GM12878 (cell line): ENCODE measurements at places on chromosomes 12 and 14. TPM values are rescaled to one million over a fixed set of nuclear protein-coding genes. Genes with fewer than 3 reads are reported as not detected.

DNA sequence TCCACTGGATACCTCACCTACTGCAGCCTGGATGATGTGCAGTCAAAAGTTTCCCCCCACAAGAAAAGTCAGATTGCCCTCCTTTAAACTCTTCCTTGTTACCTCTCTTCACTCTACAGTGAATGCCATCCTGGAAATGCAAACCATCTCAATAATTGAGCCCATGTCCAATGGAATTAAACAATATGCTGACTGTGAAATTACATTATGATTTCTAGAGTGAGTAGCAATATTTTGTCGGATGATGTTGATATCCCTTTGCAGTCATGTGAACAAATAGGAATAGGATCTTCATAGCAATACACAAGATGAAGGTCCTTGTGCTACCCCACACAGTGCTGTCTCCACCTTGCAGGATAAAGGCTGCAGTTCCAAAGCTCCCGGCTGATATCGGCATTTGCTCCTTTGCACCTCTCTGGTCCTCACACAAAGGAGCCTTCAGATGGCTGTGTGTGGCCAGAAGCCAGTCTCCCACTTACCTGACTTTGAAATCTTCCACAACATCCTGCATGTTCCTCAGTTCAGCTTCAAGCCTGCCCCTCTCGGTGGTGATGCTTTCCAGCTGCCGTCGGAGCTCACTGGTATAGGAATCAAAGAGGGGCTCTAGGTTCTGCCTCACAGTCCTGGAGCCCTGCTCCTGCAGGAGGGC is 1.5 kb downstream of the KRT75 start:
- no peaks in the 10 kb centered on the region for H3K36me3 ChIP-seq
- DNase-seq = no peak
- no peak overlapping the region for H3K27ac ChIP-seq
- H3K27me3 ChIP-seq = 0 out of 2 replicates have a peak, but pooled peaks cover 1% of the 10 kb centered on the region
- H3K4me1 ChIP-seq = no peaks in the 10 kb centered on the region

DNA sequence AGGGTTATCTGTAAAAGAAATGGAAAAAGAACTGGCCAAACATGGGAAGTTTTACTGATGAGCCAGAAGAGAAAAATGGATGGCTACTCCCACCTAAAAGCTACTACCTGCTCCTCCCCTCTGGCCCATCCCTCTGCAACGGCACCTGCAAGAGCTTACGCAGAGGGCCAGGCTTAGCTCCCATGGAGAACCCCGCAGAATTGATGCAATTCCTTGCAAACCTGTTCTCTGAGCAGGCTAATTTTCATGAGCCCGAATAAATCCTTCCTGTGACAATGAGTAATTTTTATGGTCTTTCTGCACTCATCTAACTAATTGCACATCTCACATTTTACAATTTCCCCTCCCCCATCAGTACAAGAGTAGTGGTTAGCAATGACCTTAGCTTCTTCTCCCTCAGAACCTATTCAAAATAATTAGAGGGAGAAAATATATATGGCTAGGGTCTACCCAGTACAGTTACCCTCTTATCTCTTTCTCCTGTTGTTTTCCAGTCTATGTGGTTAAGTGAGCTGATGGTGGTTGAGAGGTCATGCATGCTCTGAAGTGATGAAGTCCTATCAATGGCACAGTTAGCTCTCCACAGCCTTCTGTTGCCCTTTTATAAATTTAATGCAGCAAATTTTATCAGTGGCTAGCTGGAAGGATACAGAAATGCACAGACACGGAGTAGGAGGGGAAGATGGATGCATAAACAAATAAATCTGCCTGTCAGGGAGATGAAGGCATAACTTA is 67.7 kb upstream of the NTF3 start:
- no peak for DNase-seq
- H3K27ac ChIP-seq = no peak overlapping the region
- no peak overlapping the region for H3K4me3 ChIP-seq
- H3K27me3 ChIP-seq = no peaks in the 10 kb centered on the region
- no peaks in the 10 kb centered on the region for H3K4me1 ChIP-seq

DNA sequence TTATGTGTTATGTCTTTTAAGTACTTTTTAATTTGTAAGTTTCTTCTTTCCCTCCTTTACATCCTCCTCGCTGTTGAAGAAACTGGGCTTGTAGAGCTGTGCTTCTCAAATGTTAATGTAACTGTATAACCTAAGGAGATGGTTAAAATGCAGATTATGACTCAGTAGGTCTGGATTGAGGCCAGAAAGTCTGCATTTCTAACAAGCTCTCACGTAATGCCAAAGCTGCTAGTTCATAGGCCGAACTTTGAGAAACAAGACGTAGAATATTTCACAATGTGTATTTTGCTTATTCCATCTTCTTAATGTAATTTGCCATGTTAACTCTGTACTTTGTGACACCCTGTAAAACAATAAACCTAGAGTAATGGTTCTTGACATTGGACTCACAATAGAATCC is 193.3 kb upstream of the SYT1 start:
- H3K36me3 ChIP-seq = no peaks in the 10 kb centered on the region
- H3K27ac ChIP-seq = no peak overlapping the region
- DNase-seq = no peak
- H3K4me1 ChIP-seq = no peaks in the 10 kb centered on the region
- H3K4me3 ChIP-seq = no peak overlapping the region

The TBPL2 gene
- total RNA-seq = 0.41 TPM in 1 of 2 replicates, not detected in the other

- DNase-seq = no peak
- no peaks in the 10 kb centered on the region for H3K36me3 ChIP-seq
- no peak overlapping the region for H3K27ac ChIP-seq
- H3K27me3 ChIP-seq = no peaks in the 10 kb centered on the region
- no peak overlapping the region for H3K4me3 ChIP-seq
Measured at GRCh38 chr12:13371797-13372196, 175.3 kb downstream of the EMP1 start.

GRCh38 chr12:98939350-98939749 is 294.3 kb downstream of the APAF1 start:
- no peaks in the 10 kb centered on the region for H3K27me3 ChIP-seq
- DNase-seq = no peak
- H3K4me3 ChIP-seq = no peak overlapping the region
- no peaks in the 10 kb centered on the region for H3K36me3 ChIP-seq
- H3K27ac ChIP-seq = no peak overlapping the region
- H3K4me1 ChIP-seq = no peaks in the 10 kb centered on the region

The ADAM21 gene
- total RNA-seq = 0.15 TPM in 1 of 2 replicates, not detected in the other

DNA sequence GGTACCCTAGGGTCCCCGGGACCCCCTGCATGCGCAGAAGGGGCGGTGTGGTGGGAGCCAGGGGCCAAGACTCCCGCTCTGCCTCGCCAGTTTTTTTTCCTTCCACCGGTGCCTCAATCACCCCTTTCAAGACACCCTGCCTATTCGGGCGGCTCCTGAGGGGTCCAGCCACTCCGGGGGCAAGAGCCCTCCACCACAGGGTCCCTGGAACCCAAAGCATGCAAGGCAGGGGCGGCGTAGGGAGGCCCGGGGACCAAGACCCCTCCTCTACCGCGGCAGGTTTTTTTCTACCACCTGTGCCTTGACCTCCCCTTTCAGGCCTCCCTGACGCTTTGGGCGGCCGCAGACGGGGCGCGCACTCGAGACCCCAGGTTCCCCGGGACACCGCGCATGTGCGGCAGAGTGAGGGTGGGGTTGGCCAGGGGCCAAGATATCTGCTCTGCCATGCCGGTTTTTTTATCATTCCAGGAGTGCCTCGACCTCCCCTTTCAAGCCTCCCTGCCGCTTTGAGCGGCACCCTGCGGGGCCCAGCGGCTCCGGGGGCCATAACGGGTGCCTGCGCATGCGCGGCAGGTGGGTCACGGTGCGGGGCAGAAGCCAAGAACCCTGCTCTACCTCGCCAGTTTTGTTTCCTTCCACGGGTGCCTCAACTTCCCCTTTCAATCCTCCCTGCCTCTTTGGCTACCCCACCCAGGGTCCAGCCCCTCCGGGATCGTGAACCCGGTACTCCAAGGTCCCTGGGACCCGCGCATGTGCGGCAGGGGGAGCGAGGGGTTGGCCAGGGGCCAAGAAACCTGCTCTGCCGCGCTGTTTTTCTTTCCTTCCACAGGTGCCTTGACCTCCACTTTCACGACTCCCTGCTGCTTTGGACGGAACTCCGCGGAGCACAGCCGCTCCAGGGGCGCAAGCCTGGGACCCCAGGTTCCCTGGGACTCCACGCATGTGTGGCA is 328.1 kb downstream of the ALG10 start:
- H3K36me3 ChIP-seq = no peaks in the 10 kb centered on the region
- H3K27ac ChIP-seq = no peak overlapping the region
- DNase-seq = no peak
- no peaks in the 10 kb centered on the region for H3K4me1 ChIP-seq

DNA sequence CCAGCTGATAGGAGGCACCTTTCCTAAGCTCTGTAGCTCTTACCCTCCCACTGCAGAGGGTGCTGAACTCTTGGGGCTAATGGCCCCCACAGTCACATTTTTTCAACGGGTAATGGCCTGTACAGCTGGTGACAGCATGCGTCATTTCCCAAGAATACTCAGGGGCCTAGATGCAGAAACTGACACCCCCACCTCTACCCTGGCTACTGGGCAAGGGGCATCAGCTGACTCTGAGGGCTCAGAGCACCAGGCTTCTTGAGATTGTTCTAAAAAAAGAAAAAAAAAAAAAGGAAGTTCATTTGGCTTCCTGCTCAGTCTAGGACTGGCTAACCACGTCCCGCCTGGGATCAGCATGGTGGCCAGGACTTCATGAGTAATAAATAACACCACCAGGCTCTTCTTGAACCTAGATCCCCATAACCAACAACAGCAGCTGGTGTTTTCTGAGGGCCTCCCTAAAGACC is 35.2 kb downstream of the ZFP36L1 start:
- no peak for DNase-seq
- H3K36me3 ChIP-seq = no peaks in the 10 kb centered on the region
- no peak overlapping the region for H3K4me3 ChIP-seq

DNA sequence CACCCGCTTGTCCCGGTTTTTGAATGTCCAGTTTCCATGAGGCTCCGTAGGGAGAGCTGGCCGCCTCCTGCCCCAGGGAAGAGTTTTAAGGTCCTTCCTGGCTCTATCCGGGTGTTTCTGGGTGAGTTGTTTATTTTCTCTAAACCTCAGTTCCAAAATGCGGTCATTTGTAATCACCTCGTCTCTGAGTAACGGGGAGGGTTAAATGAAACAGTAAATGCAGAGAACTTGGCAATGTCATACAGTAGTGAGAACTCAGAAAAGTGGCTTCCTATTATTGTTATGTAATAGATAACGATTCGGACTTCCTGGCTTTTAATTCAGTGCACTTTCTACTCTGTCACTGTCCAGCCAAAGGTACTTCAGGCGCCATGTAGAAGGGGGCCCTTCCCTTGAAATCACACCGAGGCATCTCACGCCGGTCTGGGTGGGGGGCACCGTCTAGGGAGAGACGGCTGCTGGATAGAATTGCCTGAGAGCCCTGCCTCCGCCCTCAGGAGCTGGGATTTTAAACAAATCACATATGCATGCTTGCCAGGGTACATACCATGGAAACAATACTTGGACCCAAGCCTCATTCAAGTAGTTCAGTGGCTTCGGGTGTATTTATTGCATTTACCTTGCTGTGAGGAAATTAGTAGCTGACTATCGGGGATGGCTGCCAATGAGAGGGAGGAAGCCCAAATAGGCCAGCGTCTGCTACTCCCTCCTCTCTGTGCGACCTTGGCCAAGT is 26.4 kb downstream of the NOS1 start:
- H3K4me3 ChIP-seq = no peak overlapping the region
- H3K36me3 ChIP-seq = no peaks in the 10 kb centered on the region

The DAO gene
- total RNA-seq = not detected in 2 replicates

DNA sequence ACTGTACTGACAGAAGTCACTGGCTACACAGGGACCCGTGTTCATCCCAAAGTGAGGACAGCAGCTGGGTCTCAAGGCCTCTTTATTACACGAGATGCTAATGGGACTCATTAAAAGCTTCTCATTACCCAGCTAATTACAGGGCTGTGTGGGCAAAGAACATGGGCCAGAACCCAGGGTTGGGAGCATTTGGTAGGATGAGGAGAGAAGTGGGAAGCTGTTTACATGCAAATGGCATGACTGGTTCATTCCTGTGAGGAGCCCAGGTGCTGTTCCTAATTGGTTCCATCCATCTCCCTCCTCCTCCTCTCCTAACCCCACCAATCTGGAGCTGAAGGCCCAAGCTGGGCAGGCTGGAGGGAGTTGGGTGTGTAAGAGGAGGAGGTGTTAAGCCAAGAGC is 8.9 kb upstream of the TAC3 start:
- DNase-seq = no peak
- H3K27ac ChIP-seq = no peak overlapping the region
- no peaks in the 10 kb centered on the region for H3K36me3 ChIP-seq
- H3K4me3 ChIP-seq = no peak overlapping the region

- H3K4me1 ChIP-seq = no peaks in the 10 kb centered on the region
- peaks cover 2% of the 10 kb centered on the region; the same call in 1 of the 2 replicates for H3K27me3 ChIP-seq
- no peaks in the 10 kb centered on the region for H3K36me3 ChIP-seq
- no peak overlapping the region for H3K27ac ChIP-seq
- H3K4me3 ChIP-seq = no peak overlapping the region
Measured at GRCh38 chr14:70069186-70069585, 119.6 kb downstream of the SLC8A3 start.

The HCAR2 gene
- 0.13 and 0.28 TPM in 2 replicates for total RNA-seq

The CD4 gene
- 1.6 and 1.8 TPM in 2 replicates for total RNA-seq

DNA sequence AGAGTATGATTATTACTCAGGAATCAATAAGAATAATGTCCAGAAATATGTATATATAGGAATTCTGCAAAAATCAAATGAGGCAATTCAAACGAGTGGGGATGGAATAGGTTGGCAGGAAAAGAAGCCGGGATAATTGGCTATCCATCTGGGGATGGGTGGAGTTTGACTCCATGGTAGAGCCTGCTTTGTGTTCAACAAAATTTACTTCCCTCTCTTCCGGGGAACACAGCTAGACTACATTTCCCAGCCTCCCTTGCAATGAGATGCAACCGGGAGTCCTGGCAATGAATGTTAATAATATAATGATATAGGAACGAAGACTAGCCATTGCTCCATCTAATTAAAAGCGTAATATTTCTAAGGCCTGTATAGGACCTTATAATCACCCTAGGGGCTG is 146.6 kb downstream of the EFCAB11 start:
- H3K27ac ChIP-seq = no peak overlapping the region
- no peak for DNase-seq
- no peaks in the 10 kb centered on the region for H3K4me1 ChIP-seq
- no peaks in the 10 kb centered on the region for H3K36me3 ChIP-seq
- H3K4me3 ChIP-seq = no peak overlapping the region

DNA sequence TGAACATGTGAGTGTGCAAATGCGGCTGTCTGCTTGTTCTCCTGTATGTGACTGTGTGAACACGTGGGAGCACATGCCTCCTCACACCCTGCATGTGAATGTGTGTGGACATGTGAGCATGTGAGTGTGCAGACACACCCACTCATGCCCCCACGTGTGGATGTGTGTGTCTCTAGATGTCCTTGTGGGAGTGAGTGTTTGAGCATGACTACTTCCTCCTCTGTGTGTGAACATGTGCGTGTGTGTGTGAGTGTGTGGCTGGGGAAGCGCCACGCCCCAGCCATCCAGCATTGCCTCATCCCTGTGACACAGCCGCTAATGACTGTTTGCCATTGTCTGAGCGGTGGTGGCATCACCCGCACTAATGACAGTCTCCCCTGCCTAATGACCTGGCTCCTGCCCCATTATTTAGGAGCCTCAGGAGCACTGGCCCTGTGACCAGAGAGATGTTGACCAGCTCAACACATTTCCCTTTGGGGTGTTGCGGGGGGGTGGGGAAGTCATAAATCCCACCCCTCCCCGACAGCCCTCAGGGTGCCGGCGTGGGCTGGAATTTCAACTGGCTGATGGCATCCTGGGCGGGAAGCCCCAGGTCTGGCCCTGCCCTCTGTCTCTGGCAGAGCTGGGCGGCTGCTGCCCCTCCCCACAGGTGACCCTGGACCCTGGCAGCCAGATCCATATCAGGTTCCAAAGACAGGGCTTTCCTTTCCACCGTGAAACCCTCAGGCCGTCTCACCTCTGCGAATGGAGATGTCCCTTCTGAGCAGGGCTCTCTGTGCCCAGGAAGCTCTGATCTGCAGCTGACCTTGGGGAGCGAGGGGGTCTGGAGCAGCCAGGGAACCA is 11.5 kb upstream of the KRT80 start:
- H3K27ac ChIP-seq = no peak overlapping the region
- no peak for DNase-seq
- H3K36me3 ChIP-seq = no peaks in the 10 kb centered on the region
- H3K4me1 ChIP-seq = no peaks in the 10 kb centered on the region
